ENCODE measurements at places on chromosomes 5 and 9.

GRCh38 chr9:110812886-110813285 is 144.3 kb downstream of the MUSK start:
- DNase-seq, result no peak

GRCh38 chr5:5351288-5351979 is 71.0 kb upstream of the ICE1 start:
- DNase-seq, result no peak

DNA sequence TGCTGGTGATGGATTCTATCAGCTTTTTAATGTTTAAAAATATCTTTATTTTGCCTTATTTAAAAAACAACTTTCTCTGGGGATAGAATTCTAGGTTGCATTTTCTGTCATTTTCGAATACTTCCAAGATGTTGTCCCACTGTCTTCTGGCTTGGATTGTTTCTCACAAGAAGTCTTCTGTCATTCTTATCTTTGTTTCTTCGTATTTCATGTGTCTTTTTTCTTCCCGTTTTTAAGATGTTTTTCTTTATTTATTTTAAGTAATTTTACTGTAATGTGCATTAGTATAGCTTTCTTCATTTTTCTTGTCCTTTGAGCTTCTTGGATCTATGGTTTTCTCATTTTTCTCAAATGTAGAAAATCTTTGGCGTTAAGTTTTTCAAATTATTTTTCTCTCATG is 19.1 kb downstream of the STX17 start:
- no peak for DNase-seq

- no peak for DNase-seq
Observed at GRCh38 chr9:36876056-36876455, 158.0 kb downstream of the PAX5 start.

DNA sequence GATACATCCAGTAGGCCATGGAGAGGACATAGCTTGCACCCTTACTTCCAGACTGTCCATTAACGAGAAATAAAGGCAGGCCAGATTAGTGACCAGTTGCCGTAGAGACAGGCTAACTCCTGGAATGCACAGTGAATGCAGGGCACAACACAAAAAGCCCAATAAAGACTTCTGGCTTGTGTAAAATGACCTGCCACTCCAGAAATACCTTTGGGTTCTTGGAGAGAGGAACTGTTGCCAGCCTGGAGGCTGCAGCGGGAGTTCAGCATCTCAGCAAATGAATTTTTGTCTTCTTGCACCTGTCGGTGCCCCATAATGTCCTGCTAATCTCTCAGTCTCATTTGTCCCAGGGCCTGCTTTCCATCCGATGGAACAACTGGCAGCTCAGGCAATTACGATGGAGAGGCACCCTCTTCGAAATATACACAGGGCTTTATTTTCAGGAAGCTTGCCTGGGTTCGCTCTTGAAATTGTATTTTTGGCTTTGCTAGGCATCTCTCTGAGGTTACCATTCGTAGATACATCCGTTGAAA is 538.8 kb upstream of the ZNF462 start:
- no peak for DNase-seq

DNA sequence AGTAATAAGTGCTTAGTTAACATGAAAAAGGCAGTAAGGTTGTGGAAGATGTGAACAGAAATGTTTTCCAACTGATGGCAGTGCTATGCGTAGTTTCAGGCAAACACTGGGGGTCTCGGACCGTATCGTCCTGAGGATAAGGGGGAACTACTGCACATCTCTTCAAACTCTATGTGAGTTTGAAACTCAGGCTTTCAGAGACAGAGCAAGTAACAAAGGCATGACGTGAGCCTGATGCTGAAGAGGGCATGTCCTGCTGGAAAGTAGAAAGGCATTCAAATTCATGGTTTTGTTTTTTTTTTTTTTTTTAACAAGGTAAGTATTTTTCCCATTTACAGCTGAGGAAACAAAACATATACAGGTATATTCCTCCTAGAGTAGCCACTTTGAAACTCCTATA is 59.9 kb downstream of the TRIM36 start:
- no peak for DNase-seq

DNA sequence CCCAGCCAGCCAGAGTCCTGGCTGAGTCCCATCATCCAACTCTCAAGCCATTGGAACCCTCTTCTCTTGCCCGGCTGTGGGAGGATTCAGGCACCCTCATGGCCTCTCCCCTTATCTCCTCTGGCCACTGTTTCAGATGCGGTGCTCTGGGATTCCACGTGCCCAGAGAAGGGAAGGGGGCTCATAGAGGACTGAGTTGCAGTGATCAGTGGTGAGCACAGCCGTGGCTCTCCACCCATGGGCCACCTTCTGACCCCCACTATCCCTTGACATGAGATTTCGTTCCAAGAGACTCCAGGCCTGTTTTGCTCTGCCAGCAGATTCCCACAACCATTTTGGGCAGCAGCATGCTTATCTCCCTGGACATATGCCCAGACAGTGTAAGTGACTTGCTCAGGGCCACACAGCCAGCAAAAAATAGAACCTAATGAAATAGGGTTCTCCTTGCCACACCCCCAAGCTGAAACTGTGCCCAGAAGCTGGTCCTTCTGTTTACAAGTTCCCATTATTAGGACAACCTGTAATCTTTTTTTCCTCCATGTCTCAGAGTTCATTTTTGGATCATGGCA is 2.7 kb downstream of the GPX3 start:
- DNase-seq, result peak; percentile 75

GRCh38 chr9:126558051-126558665 is 55.6 kb upstream of the LMX1B start:
- peak; percentile 46 for DNase-seq

GRCh38 chr9:92253656-92254055 is 39.8 kb downstream of the IARS1 start:
- DNase-seq, result no peak

- DNase-seq, result no peak
Observed at GRCh38 chr5:29516224-29516623, 1677.3 kb upstream of the CDH6 start.

GRCh38 chr9:21889673-21890072 is 87.2 kb downstream of the MTAP start:
- no peak for DNase-seq

DNA sequence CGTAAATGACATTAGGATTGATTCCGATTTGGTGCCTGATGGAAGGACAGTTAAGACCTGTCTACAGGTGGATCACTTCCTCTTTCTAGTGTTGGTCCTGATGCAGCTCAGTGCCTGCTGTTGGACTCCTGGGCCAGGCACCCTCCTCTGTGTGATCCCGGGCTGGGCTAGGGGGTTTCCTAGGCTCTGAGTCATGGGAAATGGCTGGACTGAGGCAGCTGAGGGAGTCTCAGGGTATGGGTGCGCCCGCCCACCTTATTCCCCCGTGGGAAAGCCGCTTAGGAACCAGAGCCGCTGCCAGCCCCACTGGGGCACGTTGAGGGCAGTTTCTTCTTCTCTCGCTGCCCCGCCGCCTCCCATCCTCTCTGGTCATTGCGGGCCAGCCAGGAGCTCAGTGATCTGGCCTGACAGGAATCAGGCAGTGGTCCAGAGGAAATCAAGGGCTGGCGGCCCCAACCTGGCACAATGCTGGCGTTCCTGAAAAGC is 12.9 kb downstream of the TCF7 start:
- peak; percentile 61 for DNase-seq

DNA sequence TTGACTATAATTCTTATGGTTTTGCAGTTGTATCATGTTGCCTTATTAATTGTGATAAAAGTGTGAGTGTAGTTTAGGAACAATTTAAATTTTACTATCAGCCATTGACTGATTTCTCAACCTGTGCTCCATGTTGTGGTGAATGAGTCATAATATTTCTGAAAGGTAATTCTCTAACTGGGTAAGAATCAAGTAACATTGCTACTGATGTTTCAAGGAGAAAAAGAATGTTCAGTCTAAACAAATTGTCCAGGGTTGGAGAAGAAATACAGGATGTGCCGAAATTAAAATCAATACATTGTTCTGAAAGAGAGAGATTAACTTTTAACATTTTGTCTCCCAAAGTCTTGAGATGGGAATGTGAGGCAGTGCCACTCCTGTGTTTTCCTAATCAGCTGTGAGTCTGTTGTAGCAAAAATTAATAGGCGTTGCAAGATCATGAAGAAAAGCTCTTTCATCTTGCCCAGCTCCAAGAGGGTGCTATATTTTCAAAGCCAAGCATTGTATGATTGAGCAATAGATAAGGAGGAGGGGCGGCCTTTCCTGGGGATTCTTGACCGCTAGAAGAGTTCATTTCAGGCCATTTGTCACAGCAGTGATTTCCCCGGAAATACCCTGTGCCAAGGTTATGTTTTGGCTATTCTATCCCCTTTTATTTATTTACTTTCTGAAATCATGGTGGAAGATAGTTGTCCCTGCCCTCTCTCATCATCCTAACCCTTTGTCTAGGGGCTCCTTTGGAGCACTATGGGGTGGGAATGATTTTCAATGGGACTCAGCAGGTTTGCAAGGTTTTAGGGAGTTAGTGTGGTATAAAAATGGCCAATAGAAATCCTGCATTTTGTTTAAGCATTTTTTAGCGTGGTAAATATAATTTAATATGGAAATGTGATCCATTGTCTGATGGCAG is 151.6 kb downstream of the FOCAD start:
- no peak for DNase-seq

DNA sequence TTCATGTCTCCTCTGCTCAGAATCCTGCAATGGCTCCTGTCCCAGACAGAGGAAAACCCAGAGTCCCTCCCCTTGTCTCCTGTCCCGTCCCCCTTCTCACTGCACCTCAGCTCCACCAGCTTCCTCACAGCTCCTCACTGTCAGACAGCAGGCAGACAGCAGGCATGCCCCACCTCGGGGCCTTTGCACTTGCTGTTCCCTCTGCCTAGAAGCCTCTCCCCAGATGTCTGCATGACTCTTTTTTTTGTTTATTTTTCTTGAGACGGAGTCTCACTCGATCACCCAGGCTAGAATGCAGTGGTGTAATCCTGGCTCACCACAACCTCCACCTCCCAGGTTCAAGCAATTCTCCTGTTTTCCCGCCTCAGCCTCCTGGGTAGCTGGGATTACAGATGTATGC is 8.8 kb upstream of the SLC6A7 start:
- DNase-seq, result no peak

- DNase-seq, result no peak
Observed at GRCh38 chr9:106449336-106449927, 413.5 kb upstream of the ZNF462 start.

GRCh38 chr5:59583151-59583809 is 310.2 kb downstream of the PDE4D start:
- DNase-seq, result no peak

GRCh38 chr9:118455788-118456187 is 751.6 kb downstream of the TLR4 start:
- DNase-seq, result no peak

DNA sequence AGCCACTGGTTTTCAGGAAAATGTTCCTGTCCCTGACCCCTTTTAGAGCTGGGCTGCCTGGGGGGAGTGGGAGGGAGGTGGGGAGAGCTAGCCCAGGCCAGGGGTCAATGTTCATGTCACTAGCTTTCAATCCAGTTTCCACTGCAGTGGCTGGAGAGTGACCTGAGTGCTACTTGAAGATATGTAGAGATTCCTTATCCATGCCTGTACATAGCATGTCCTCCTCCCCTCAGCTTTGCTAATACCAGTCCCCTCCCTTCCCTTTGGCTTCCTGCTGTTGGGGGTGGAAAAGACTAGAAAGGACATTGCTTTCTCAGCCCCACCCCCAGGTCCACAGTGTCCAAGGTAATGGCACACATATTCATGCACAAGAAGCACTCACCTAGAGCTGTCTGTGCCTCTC is 7.8 kb downstream of the DNAJB5 start:
- no peak for DNase-seq

DNA sequence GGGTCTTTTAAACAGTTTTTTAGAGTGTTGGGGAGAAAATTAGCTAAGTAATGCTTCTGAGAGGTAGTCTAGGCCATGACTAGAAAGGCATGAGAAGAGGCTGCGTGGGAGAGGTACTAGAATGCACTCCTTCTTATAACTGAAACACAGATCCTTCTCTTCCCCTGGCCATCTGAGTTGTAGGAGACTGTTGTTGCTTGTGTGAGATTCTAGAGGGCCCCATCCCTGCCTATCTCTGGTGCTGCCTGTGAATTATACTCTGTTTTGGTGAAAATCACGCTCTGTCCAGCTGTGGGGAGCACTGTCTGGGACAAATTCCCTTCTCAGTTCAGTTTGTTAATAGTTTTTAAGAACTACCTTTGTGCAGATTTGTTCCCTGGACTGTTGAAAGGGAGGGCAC is 37.5 kb downstream of the MAP1B start:
- DNase-seq, result no peak

- DNase-seq, result no peak
Observed at GRCh38 chr9:37908283-37908682, 4.4 kb upstream of the SLC25A51 start.

DNA sequence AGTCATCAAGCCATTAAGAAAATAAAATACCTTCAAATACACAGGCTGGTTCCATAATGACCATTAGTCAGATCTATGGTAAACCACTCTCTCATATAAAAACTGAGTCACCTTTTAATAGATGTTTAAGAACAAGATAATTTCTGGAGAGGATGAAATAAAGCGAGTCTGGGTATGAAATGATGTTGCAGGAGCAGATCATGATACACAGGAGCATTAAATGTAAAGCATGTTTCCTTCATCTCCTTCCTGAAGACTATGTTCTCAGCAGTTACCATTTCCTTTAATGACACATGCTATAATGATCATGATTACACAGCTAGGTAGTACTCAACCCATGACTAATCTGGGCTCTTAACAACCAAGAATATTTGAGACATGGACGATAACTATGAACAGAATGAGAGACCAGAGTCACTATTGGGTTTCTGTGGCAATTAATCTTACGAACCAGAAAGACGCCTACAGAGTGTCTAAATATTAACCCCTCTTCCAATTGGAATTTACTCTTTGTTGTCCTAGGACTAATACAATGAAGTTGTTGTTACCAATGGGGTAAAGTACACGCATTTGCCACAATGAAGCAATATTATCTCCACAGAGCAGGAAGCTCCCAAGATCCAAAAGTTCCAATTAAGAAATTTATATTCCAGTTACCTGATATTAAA is 105.6 kb downstream of the NR6A1 start:
- no peak for DNase-seq

DNA sequence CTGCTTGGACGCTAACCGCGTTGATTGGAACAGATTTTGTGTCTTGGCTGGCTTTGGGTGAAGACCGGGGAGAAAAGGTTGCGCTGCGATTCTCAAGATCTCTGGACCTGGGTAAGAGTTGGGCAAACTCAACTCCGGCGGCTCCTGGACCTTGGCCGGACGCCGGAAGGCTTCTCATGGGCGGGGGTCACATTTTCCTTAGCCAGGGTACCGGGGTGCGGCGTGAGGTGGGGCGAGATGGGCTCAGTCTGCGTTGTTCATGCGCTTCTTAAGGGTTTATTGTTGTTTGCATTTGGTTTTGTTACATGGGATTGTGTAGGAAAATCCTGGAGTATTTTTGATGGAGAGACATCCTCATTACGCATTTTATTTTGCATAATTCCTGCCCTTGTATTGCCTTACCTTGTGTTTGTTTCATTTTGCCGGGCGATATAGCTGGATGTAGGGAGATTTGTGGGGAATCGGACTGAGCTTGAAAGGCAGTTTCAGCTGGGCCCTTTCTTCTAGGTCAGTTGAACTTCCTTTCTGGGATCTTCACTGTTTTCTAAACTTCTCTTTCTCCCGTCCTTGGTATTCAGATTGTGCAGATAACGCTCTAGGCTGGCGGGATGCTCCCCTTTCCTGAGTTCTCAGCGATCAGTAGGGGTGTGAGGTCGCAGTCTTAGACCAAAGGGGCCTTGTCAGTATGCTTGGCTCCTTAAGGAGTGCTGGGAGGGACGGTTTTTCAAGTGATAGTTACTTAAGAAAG is 524 bp downstream of the MEGF10 start:
- no peak for DNase-seq

Data from left ventricle myocardium inferior (tissue), 1 donor.